NCI-H187 (cell line): ENCODE measurements at places on chromosomes 7 and 10.

- no peak for DNase-seq
Observed at GRCh38 chr7:142668495-142668894, 80.8 kb upstream of the PRSS1 start.

DNA sequence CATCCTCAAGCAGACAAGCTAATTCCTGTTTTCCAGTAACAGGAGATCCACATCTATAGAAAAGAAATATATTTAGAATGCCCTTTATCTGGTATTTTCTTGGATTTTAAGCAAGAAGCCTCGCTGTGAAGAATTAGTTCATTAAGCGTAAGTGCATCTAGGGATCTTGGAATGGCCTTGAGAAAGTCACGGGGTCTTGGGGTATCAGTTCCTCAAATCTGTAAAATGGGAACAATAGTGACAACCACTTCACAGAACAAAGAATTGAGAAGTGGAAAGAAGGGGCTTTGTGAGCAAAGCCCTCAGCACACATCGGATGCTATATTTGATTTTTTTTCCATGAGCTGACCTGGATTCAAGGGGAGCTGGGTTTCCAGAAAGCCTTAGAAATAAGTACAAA is 32.3 kb upstream of the WDFY4 start:
- no peak for DNase-seq

DNA sequence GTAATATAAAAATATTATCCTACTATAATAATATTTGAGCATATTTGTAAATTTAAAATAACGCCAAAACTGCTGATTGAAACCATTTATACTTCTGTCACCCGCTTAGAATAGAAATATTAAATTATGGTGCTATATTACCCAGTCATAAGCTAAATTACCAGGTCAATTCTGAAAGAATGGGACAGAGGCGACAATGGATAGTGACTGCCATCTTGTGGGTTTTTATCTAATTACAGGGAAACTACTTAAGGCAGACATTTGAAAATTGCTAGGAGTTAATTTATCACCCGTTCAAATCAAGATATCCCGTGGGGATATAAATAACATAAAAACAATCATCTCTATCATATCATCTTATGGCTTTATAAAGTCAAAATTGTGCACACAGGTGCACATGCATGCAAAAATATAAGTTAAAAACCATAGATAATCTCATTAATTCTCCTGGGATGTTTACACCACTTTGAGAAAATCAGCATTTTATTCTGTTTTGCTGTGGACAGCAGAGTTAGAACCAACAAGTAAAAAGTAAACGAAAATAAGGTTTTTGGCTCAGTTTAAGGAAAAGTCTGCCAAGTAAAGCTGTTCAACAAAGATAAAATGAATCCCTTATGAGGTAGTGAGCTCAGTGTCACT is 41.3 kb upstream of the HPSE2 start:
- DNase-seq: no peak

DNA sequence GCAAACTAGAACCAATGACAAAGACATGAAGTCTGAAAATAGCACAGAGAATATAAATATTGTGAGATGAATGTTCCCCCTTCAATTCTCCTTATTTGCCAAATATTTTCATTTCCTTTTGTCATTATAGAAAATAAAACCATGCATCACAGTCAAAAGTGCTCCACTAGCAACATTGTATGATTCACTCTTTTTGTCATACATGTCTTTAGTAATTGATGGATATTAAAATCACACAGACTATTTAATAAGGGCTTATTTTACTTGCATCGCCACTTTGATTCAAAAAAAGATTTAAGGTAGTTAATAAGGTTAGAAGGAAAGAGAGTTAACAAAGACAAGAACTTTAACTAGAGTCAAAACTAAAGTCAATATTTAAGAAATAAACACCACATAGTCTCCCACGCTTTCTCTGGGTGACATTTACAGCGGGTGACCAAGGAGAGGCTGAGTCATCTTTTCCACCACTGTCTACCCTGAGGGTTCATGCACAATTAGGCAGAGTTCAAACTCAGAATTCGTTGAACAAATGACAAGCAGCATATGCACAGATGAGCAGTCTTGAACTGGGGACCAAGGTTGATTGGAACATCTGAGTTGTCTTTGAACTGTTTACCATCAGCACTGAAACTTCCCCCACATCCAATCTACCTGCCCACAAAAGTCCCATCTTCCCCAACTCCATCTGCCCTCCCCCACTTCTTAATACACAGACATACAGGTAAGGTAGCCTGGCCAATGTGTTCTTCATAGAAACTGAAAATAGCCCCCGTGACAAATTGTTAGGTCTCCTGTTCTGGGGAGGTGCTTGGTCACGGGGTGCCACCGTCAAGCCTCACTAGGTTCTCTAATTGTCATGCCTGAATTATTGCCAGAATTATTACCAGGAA is 42.5 kb downstream of the C7orf25 start:
- DNase-seq: no peak

DNA sequence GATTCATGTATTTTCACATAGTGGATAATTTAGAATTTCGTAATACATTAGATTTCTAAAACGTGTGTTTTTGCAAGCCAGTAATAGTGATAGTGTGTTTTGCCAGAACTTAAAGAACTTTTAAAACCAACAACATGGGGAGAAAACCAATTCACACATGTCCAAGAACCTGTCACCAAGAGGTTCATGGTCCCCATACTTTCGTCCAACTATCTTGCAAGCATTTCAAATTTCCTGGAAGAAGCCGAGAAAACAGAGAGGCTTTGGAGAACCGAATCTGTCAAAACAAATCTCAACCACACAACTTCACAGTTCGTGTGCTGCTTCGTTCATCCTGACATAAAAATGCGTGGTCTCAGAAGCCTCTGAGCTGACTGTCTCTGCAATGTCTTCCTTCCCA is 31.9 kb downstream of the GFRA1 start:
- DNase-seq: no peak

DNA sequence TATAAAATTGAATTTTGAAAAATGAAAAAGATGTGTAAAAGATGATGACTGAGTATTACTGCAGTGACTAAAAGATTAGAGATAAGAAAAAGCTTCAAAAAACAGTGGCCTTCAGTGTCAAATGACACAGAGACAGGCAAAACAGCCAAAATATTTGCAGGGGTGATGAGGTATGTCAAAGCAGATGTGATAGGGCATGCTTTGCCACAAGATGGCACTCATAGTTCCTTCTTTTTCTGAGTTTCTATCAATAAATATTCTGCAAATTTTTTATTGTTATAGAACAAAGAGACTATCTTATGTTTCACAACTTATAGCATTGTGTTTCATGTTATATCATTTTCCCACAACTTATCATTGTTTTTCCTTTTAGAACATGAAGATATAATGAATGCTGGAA is 344.1 kb upstream of the HPS1 start:
- DNase-seq: no peak

DNA sequence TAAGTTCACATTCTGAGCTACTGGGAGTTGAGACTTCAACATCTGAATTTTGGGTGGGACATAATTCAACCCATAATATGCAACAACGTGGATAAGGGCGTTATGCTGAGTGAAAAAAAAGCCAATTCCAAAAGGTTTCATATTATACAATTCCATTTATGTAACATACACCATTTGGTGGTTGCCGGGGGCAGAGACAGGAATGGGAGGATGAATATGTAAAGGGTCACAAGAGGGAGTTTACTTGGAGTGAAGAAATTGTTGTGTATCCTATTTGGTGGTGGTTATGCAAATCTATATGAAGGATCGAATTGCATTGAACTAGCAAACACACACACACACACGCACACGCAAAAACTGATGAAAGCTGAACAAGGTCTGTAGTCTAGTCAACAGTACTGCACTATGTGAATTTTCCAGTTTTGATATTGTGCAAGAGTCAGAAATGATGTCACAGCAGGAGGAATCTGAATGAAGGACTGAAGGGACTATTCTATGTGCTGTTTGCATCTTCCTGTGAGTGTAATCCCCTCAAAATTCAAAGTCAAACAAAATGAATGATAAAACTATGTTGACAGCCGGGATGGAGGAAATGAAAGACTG is 249.2 kb upstream of the HABP2 start:
- no peak for DNase-seq

- no peak for DNase-seq
Observed at GRCh38 chr10:111856631-111857030, 326.9 kb downstream of the GPAM start.

GRCh38 chr10:64682043-64682442 is 1160.8 kb downstream of the REEP3 start:
- DNase-seq: no peak
